CD4-positive, alpha-beta T cell treated with Interleukin-4 for 4 hours (primary cell): ENCODE measurements at places on chromosomes 12 and 14.
A peak's percentile ranks its signal among the peaks of the same experiment; 100 is the strongest.

DNA sequence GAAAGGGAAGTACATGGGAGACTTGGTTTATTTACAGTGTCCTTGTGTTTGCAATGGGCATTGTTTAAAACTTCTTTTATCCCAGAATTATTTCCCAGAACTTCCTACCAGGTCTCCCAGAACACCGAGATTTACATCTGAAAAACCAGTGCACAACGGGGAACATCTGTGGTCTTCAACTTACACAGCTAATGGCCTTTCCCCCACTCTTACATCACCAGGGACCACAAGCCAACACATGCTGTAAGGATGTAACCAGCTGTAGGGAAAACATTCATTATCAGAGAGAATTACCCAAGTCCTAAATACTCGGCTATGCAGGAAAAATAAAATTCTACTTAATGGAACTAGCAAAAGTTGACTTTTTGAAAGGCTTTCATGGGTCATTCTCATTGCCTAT, 267.6 kb downstream of the DUSP6 start:
- no peak for DNase-seq

GRCh38 chr12:7948589-7949260, 12.7 kb upstream of the SLC2A3 start:
- no peak for DNase-seq

DNA sequence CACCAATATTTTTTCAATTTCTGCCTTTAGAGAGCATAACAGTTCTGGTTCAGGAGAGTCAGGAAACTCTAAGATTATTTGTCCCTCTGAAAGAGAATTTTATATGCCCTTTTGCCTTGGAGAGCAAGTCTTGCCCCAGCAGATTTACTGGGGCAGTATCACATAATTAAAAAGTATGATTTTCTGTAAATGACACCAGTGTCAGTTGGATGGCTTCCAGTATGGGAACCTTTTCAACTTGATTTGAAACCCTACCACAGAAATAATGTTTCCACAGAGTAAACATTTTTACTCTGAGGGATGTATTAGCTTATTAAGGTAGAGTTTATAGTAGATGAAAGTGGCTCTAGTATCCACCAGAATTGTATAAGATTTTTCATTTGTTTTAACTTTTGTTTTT, 15.4 kb downstream of the NOPCHAP1 start:
- DNase-seq: no peak

- DNase-seq: no peak
These were observed 21.9 kb downstream of the EPS8 start for GRCh38 chr12:15767301-15767700.

DNA sequence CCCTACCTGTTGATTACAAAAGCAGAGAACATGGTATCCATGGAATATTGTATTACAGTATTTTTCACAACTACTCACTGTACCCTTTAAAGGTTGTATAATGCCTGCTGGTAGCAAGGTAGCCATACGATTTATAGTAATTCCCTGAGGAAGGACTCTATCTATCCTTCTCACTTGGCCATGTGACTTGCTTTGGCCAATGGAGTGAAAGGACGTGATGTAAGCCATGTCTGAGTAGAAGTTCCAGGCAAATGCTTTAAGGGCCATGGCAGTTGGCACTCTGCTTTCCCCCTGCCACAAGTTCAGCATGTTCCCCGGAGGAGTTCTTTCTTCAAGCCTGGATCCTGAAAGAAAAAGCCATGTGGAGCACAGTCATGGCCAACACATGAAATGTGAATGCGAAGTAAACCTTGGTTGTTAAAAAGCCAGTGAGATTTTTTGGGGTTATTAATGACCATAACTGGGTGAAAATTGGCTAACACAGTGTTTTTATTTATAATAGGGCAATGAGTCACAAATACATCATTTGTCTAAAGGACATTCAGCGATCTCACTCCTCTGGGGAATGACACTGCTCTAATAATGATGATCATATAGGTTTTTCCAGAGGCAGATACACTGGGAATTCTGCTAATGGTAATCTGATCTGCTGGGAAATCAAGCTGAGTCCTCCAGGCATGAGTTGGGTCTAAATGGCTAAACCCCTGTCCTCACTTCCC, 67.4 kb upstream of the SLC38A2 start:
- DNase-seq: no peak

GRCh38 chr12:102638777-102639176, 158.4 kb upstream of the IGF1 start:
- no peak for DNase-seq

DNA sequence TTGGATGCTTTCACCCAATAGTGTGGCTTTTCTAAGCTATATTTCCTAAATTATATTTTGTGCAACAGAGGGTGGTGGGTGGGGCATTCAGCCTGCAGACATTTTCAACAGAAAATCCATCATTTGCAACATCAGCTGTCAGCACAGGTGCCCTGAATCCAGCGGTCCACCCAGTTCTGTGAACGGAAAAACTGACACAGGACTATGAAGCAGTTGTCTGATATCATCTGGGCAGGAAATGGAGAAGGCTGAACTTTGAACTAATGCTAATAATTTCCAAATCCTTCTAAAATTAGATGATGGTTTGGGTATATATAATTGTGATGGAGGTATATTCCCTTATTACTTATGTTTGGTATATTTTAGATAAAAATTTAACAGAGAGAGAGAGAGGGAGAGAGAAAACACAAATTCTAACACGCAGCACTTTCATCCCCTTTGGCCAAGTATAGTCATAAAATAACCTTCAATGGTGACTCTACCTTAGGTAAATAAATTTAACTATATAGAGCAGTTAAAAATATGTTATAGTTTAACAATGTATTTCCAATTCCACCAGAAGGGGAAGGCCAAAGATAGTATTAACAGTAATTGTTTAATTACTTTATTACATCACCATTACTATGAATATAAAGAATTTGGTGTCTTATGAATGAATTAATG, 58.3 kb upstream of the PTPRB start:
- no peak for DNase-seq

DNA sequence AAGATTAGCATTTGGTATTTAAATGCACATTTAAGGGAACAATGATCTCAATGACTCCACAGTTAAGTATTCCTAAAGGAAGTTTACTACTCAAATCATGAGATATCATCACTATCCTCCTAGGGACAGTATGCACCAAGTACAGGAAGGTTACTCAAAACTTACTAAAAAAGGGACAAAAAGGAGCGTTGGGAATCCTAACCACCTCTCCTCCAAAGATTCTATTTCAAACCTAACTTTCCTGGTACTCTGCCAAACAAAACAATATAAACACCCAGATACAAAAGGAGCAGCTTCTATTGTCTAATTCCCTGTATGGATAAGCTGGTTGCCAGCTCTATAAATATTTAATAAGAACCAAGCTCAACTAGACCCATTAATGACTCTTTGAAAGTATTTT, 377.7 kb downstream of the NUAK1 start:
- DNase-seq: no peak

GRCh38 chr12:133130808-133131128, 341 bp downstream of the ZNF10 start:
- no peak for DNase-seq

GRCh38 chr12:117792877-117793424, 175.8 kb downstream of the KSR2 start:
- no peak for DNase-seq

DNA sequence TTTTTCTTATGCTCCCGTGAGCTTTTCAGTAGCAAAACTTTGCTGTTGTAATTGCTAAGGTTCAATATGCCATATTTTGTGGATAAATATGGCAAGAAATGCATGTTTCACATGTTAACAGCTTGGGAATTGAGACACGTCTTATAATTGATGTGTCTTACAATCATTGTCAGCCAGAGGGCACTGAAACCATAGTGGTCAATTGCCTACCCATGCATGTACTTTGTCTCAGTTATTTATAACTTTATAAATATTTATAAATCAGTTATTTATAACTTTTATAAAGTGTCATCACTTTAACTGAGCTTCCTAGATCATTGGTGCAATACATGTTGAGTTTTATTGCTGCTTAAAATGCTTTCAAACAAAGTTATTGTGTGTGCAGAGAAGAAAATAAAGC, 82.0 kb downstream of the CATSPERB start:
- DNase-seq: peak; percentile 21

DNA sequence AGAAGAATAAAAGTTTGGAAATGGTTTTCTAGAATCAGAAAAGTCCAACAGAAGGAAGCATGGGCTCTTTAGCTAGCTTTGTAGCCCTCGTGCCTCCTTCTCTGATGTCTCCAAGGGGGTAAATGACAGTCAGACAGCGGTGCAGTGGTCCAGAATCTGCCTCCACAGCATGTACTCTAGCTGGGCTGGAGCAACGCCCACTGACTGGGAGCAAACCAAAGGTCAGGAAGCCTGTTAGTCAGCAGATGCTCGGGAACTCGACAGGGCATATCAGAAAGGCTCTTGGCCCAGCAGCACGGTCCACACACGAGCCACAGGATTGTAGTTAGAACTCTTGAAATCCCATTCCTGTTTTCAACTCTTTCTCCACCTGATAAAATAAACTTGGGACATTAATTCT, 164.3 kb downstream of the GRIN2B start:
- no peak for DNase-seq

DNA sequence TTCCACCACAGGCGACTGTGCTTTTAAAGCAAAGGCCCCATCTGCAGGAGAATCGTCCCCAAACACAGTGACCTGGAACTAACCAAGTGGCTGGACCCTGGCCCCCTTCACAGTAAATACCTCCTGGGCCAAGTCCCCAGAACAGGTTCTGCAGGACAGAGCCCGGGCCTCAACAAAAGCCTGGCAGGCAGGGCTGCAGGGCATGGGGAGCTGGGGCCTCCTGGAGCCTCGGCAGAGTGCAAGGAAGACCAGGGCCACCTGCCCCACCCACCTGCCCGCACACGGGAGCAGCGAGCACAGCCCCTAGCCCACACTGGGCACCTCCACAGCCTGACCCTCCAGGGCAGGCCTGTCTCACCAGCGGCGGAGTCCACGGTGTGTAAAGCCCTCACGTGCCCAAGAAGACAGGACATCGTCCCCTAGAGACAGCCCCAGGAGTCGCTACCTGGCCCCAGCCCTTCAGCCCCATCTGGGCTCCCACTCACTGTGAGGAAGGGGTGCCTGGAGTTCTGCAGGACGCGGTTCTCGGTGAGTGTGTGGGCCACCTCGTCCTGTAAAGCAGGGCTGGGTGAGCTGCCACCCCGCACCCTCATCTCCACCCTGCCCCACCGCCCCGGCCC, 21.0 kb downstream of the AKT1 start:
- DNase-seq: no peak

GRCh38 chr14:22886500-22887259, 3.7 kb downstream of the REM2 start:
- DNase-seq: peak; percentile 79

GRCh38 chr12:123062681-123063486, 82.4 kb downstream of the ARL6IP4 start:
- no peak for DNase-seq

DNA sequence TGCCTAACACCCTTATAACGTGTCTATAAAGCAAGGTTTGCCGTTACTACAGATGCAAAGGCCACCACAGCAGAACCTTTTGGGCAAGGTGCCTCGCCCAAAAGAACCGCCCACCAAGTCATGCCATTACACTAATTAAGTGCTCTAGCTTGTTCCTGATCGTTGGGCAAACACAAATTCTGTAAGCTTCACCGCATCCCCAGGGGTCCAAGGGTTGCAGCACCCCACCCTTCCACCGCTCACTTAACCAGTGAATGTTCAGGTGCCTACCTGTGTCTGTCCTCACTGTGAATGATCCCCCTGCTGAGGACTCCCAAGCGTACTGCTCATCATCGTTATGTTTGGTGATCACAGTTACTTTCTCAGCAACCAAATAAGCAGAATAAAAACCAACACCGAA, 1.4 kb downstream of the HSP90AA1 start:
- no peak for DNase-seq

DNA sequence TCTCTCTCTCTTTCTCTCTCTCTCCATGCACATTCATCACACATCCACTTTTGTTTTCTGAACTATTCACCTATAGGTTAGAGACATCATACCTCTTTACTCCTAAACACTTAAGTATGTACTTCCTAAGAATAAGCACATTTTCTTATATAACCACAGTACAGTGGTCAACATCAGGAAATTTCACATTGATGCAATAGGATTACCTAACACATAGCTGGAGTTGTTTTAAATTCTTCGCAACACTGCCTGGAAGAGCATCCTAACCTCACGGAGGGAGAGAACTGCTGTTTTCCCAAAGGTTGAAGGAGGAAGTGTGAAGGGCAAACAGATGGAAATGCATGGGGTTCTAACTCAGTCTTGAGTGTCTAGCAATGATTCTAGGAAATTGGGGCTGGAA, 159.2 kb downstream of the SYT1 start:
- DNase-seq: no peak

- no peak for DNase-seq
These were observed 206.4 kb upstream of the GZMB start for GRCh38 chr14:24840204-24840893.

GRCh38 chr14:94349276-94349675, 26.1 kb upstream of the SERPINA6 start:
- DNase-seq: no peak

- DNase-seq: no peak
These were observed 61.7 kb upstream of the AMIGO2 start for GRCh38 chr12:47141459-47141858.

GRCh38 chr12:14989790-14990189, 16.9 kb downstream of the PDE6H start:
- DNase-seq: no peak

DNA sequence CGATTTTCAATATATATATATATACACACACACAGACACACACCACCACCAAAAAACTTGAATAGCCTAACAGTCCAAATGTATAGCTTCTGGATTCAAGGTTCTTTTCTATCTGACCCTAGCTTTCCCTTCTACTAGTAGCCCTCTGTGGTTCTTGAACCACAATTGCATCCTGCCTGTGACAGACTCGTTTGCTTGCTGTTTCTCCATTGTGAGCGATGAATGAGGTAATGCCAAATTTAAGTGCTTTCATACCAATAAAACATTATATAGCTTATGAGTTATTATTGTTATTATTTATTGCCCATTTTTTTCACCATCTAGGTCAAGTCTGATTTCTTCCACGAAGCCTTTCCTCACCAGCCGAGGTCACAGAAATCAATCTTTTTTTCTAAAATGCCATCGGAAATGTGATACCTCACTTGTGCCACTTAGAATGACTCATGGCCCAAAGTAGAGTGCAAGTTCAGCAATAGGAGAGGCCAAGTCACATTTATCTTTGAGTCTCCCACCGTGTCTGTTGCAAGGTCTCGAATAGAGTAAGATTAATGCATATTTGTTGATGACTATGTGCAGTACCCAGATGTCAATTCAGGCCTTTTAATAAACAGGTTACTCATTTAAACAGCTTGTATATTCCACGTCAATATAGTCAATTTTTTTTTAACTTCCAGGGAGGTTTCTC, 1015.8 kb upstream of the SEL1L start:
- no peak for DNase-seq

- DNase-seq: no peak
These were observed 84.2 kb upstream of the TMEM263 start for GRCh38 chr12:106871477-106871876.

GRCh38 chr12:29744365-29744764, 39.4 kb downstream of the TMTC1 start:
- no peak for DNase-seq

DNA sequence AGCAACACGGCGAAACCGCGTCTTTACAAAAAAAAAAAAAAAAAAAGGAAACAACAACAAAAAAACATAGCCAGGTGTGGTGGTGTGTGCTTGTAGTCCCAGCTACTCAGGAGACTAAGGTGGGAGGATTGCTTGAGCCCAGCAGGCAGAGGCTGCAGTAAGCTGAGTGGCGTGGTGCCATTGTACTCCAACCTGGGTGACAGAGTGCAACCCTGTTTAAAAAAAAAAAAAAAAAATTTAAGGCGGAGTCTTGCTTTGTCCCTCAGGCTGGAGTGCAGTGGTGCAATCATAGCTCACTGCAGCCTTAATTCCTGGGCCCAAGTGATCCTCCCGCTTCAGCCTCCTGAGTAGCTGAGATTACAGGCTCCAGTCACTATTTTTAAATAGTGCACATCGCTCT, 18.2 kb upstream of the FIGNL2 start:
- DNase-seq: no peak
